ENCODE measurements at places on chromosomes 13 and 19.
A peak's percentile ranks its signal among the peaks of the same experiment; 100 is the strongest.

DNA sequence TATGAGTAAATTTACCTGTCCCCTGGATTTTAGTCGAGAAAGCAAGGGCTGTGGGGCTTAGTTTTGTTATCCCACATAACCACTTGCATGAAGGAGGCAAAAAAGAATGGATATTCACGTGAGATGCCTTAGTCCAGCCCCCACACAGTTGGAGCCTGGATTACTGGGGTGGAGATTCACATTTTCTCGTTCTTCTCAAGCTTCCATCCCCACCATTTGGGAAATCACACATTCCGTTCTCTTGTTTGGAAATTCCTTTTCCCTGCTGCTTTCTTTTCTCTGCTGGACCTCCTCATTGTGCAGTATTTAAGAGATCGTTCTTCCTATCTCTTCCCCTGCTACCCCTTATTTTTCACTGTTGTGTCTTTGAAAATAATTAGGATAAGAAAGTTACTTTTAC lies 45.1 kb upstream of the FARP1 start:
- DNase-seq = no peak

- no peak for DNase-seq
Observed at GRCh38 chr19:18290302-18291018, 9.0 kb upstream of the JUND start.

GRCh38 chr13:106568299-106569003 lies 514 bp upstream of the ARGLU1 start:
- DNase-seq = no peak

- no peak for DNase-seq
Observed at GRCh38 chr13:71712988-71713653, 153.9 kb downstream of the DACH1 start.

DNA sequence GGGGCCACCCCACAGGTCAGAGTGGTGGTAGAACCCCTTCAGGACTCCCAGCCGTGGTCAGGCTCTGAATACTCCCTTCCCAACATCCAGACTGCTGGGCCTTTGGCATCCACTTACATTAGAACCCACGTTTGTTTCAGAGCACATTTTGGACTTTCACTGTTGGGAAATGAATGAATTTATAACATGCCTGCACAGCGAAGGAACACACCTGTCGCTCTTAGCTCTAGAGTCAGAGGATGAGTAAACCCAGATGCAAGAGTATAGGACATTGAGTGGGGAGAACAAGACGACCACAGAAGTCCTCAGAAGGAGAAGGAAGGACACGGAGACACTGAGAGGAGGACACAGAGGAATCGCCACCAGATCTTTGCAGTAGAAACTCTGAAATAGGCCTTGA lies 30.9 kb downstream of the SHISA2 start:
- DNase-seq = no peak

DNA sequence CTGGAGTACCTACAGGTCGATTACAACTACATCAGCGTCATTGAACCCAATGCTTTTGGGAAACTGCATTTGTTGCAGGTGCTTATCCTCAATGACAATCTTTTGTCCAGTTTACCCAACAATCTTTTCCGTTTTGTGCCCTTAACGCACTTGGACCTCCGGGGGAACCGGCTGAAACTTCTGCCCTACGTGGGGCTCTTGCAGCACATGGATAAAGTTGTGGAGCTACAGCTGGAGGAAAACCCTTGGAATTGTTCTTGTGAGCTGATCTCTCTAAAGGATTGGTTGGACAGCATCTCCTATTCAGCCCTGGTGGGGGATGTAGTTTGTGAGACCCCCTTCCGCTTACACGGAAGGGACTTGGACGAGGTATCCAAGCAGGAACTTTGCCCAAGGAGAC lies 4.7 kb downstream of the SLITRK5 start:
- DNase-seq = no peak

DNA sequence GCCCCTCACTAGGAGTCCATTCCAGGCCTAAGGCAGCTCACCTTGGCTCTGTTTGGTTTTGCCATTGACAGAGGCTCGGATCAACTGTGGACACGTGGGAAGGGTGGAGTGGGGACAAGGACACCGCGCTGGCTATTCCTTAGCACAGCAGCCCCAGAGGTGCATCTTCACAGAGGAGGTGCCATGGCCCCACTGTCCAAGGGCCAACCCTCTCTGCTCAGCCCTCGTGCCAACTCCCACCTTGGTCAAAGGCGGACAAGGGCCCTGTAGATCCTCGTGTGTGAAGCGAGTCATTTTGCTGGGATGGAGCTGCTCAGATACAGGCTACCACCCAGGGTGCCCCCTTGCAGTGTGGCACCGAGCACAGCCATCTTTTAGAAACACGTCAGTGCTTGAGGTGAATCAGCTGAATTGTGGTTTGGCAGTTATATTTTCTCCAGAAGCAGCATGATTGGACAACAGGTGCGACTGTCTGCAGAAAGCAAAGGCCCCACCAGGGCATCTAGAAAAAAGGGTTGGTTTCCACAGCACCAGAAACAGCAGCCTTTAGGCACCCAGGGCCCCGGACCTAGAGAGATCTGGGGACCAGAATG lies 192.1 kb upstream of the GPR12 start:
- DNase-seq = no peak

DNA sequence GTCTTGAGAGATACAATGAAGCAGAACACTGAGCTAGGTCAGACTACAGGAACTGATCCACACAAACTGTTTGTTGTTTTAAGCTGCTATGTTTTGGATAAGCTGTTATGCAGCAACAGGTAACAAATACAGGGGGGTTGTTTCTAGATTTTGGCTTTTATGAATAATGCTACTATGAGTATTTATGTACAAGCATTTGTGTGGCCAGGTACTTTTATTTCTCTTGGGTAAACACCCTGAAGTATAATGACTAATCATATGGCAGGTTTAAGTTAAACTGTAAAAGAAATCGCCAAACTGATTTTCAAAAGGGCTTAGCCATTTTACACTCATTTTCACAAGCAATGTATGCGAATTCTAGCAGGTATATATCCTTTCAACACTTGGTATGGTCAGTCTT lies 166.0 kb downstream of the DNAJC3 start:
- DNase-seq = no peak

- DNase-seq = peak; percentile 18
Observed at GRCh38 chr19:46296722-46297461, at the start of gene HIF3A. HIF3A (plus strand) TSS chr19:46297042; CDS start chr19:46297077, 35 bp downstream.

DNA sequence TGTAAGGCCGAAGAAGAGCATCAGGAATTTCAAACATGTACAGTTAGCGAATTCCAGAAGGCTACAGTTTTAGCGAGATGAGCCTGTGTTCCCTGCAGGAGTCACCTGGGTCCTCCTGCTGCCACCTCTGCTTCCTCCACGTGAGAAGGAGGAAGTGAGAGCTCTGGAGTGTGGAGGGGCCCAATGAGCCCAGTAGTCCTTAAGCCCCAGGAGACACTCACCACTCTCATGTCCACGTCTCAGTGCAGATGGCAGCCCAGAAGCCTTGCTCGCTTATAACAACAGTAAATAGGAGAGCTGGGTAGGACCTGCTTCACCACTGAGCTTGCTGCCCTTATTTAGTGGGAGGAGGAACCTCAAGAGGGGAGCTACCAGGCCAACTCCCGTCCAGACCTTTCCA lies 44.3 kb downstream of the SERP2 start:
- DNase-seq = no peak

GRCh38 chr19:8578642-8579265 lies 1.5 kb upstream of the MYO1F start:
- peak; percentile 81 for DNase-seq

DNA sequence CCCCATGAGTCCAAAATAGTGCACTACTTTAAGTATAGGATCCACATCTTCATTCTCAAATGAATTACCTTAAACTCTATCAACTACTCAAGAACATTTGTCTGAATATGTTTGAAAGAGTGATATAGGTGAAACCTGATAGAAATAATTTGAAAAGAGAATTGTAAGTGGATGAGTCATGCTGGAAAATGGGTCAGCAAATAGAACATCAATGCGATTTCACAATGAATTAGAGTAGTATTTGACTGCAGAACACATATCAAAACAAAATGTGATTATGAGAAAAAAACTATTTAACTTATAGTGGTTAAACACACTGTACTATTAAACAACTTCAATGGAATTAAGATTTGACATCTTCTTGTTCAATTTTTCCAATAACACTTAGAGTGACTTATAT lies 300.6 kb upstream of the KLHL1 start:
- no peak for DNase-seq

DNA sequence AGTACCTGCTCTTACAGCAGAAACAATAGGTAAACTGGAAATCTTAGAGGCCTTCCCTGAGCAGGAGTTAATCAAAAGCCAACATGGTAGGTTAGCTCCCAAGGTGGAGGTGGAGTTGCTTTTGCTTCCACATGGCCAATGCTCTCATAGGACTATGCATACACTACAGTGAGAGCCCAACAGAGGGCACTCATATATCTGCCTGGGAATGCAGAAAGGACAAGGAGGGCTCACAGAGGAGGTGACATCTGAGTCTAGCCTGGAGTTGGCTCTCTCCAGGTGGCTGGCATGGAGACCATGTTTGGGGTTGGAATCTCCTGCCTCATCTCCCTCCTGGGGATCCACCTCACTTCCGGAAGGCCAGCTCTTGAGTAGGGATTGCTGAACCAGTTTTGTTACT lies 34.6 kb downstream of the ATP8A2 start:
- DNase-seq = no peak

- DNase-seq = peak; percentile 11
Observed at GRCh38 chr13:105908586-105908985, 626.9 kb downstream of the EFNB2 start.

- DNase-seq = no peak
Observed at GRCh38 chr19:46384396-46384795, 29.0 kb downstream of the CCDC8 start.

DNA sequence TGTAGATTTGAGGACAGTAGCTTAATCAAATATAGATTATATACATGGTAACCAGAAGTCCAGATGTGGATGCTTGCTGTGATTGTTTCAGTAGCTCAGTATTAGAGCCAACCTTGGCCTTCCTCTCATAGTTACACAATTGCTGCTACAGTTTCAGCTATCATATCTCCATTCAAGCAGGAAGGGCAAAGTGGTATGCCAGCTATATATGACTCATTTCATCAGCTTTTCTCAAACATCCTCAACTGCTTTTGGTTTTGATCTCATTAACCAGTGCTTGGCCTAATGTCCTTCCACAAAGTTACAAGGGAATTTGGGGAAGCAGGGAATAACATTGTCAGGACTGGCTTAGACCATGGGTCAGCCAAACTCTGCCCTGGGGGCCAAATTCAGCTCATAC lies 73.0 kb upstream of the MAB21L1 start:
- DNase-seq = peak; percentile 30

GRCh38 chr19:18385675-18386542 lies at the start of gene GDF15:
GDF15 (plus strand) TSS chr19:18386158; CDS start chr19:18386190, 32 bp downstream.
- peak; percentile 90 for DNase-seq

DNA sequence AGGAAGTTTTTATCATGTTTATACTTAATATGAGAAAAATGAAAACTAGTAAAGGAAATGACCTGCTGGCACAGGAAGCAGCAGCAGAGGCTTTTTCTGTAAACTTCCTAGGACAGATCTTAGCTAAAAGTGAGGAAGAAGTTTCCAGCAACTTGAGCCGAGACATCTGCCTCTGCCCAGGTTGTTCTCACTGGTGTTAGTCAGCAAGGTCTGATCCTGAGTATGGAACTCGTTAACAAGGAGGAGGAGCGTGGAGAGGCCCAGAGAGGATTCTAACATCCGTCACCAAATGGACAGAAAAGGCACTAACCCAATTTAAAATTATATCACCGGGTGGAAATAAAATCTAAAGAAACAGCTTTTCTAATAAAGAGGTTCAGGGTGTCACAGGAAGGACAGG lies 43.6 kb downstream of the PHF11 start:
- DNase-seq = no peak

DNA sequence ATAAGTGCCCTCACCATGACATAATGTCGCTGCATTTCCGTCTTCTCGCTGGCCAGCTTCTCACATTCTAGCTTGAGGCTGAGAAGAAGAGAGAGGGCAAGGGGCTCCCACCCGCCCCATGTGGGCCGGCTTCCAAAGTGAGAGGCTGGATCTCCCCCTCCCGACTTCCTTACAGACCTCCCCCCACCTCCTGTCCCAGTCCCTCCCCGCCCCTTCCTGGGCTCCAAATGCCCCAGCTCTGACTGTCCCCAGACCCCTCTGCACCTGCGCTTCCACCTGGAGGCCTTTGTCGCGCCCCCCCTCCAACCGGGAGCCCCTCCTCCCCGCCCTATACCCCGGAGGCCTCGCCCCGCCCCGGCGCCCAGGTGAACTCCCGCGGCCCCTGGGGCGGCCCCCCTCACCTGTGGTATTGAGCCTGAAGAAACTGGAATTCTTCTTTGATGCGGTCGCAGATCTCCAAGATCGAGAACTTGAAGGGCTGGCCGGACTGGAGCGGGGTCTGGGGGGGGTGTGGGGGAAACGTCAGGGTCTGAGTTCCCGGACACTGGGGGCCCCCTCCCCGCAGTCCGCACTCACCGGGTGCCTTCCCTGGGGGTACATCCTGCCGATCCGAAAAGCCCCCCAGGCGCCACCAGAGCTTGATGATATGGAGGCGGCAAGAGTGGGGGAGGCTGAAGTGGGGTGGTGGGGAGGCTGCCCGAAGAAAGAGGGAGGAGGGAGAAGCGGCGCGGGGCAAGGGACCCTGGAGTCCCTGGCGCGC lies 595 bp downstream of the TLE2 start:
- DNase-seq = no peak

GRCh38 chr13:43915451-43915850 lies 35.7 kb downstream of the LACC1 start:
- peak; percentile 45 for DNase-seq

DNA sequence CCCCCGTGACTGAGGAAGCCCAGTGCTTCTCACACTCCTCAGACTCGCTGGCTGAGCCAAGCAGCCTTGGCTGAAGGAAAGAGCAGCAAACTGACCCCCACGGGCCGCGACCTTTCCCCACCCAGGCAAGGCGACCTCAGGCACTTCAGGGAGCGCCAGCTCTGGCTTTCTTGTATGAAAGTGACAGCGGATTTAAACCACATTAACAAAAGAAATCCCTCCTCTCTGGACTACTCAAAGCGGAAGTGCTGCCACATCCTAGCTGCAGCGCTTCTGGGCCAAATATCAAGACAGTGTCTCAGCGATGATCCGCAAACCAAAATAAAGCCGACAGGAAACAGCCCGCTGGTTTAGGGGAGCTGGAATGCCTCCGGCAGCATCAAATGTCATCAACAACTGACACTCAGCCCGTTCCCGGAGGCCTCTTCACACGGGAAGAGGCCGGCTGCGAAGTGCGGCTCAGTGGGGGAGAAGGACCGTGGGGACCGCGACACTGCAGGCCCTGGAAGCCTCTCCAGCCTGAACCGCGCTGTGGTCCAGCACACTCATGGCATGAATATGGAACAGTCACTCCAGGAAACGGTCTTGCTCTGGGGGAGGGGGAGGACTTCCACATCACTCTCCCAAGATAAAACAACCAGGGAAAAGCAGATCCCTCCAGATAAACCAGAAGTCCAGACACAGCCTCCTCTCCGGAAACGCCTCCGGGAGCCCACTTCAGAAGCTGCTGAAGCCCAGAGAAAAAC lies 1.4 kb downstream of the RASA3 start:
- peak; percentile 88 for DNase-seq

DNA sequence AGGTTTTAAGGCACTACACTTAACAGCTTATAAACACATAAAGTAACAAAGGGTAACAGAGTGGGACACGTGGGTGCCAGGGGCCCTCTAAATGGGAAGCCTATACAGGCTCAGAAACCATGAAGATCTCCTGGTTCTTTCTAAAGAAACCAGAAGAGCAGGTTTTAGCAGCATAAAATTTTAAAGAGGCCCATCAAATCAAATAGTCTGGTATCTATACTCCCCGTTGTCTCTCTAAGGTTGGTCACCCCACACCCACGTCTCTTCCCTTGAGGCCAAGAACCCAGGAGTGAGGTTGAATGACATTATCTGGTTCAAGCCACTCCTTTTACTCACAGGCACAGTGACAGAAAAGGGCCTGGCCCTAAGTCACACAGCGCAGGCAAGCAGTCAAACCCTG lies 4.6 kb upstream of the DYRK1B start:
- no peak for DNase-seq

Data from AG20443 (cell line).